ENCODE measurements at places on chromosomes 7 and 10.

GRCh38 chr7:133950855-133951254 is 176.3 kb upstream of the LRGUK start:
- no peak for DNase-seq

DNA sequence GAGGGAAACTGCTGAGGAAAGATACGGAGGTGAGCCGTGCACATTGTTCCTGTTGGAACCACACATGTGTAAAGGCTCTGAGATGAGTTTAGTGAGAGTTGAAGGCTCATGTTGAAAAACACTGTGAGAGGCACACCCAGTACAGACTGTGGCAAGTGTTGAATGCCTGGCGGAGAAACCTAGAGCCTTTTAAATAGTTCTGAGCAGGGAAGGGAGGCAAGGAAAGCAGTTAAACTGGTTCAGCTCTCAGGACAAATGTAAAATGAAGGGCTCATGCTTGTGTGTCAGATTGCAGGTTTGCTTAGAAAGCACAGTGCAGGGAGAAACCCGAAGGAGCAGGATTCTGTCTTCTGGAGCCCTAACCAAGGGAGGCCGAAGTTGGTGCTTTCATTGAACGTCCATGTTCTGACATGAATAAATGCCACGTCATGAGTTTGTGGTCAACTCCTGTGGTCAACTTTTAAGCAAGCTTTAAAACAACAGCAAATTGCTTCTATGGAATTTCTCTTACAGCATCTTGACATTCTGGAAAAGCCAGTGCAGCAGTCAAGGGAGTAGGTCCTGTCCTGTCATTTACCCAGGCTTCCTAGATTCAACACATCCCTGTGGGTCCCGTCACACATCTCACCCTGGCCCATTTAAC is 650.9 kb upstream of the GALNT17 start:
- no peak for DNase-seq

DNA sequence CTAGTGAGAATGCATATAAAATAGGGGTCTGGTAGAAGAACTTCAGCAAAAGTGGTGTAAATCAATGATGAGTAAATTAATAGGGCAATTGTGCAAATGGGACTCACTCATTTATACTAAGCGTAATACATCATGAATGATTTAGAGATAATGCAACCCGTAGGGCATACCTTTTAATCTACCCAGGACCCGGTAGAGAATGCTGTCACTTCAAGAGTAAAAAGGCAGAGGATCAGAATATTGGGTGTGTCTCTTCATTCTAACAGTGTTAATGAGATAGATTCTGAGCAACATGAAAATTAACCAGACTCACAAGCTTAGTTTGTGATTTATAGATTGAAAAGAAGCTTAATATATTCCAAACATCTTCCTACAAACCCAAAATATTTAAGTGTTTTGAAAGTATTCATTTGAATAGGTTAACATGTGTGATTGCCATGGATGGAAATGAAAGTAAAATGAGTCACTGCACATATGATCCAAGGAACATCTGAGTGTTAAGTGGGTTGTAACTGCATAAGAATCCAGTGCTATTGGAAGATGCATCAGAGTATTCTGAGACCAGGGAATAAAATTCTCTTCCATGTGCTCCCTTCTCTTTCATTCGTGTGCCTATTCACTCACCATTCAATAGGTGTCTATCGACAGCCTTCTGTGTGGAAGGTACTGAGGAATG is 690.6 kb downstream of the AUTS2 start:
- DNase-seq: no peak

- peak; percentile 85 for DNase-seq
Observed at GRCh38 chr7:38630720-38631673, at the start of gene AMPH. Gene AMPH (minus strand): TSS chr7:38631373. CDS start chr7:38631351, 22 bp downstream.

GRCh38 chr7:54898659-54899340 is 120.0 kb upstream of the EGFR start:
- no peak for DNase-seq

DNA sequence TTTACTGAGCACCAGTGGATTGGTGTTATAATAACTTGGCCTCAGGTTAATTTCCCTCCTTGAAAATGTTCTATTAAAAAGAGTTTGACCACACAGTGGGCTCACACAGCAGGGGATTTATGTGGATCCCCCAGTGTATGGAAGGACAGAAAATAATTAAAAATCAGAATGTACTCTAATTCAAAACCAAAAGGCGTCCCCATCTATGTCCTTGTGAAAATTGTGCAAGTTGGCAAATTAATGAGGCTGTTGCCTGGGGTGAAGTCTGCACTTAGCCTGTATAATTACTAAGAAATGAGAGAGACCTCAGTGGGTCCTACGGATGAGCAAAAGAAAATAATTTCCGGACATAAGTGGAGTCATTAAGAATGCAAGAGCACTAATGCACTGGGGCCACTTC is 31.1 kb downstream of the PIK3CG start:
- no peak for DNase-seq
